Activated T-cell treated with anti-CD3 and anti-CD28 coated beads for 48 hours (primary cell): ENCODE measurements at places on chromosomes 7 and 10.
A peak's percentile ranks its signal among the peaks of the same experiment; 100 is the strongest.

- no peak for DNase-seq
Measured at GRCh38 chr10:31677195-31678138, 251.2 kb downstream of the ARHGAP12 start.

- no peak for DNase-seq
Measured at GRCh38 chr10:130430852-130431704, 294.9 kb downstream of the GLRX3 start.

- no peak for DNase-seq
Measured at GRCh38 chr7:66556549-66557213, 72.0 kb upstream of the KCTD7 start.

GRCh38 chr7:51160990-51161615 lies 155.5 kb downstream of the COBL start:
- peak; percentile 38 for DNase-seq

GRCh38 chr10:132696728-132697577 lies 89.0 kb downstream of the NKX6-2 start:
- no peak for DNase-seq
